ENCODE measurements at places on chromosomes 3 and 15. TPM values are rescaled to one million over a fixed set of nuclear protein-coding genes. Genes with fewer than 3 reads are reported as not detected.

Gene NMNAT3
- polyA plus RNA-seq = 13.8 TPM

Gene SCG5
- 1.6 TPM for polyA plus RNA-seq

Gene UROC1
- not detected for polyA plus RNA-seq

Gene PRRT3
- polyA plus RNA-seq = 3.6 TPM

Gene NAA80
- 8.7 TPM for polyA plus RNA-seq

Gene EHD4
- polyA plus RNA-seq = 15.7 TPM

GRCh38 chr3:46925585-46925934 lies 48.0 kb downstream of the PTH1R start:
- DNase-seq = no peak

DNA sequence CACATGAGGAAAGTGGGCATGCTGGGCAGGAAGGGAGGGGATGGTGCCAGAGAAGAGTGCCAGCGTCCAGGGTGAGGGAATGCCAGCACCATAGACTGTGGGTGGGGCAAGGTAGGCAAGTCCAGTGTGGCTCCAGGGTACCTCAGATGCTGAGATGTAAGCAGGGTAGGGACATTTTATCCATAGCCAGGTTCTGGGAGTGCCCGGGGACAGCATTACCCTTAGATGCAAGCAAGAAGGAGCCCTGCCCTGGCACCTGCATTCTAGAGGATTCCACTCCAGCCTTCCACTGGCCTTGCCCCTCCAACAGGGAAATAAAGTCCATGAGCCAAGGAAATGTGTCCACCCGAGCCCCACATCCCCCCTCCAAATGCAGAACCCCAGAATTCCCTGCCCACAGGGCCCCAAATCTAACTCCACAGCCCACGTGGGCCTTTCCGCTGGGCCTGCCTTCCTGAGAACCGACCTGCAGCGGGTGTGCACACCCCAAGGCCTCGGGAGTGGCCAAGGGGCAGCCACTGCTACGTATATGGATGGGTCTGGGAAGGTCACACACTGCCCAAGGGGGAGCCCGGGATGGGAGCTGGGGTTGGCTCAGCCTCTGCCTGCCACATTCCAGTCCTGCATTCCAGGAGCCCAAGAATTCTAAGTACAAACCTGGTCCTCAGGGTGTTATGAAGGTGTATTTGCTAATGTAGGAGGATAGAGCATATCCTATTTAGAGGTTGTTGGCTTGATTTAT lies 20.3 kb upstream of the CYP11A1 start:
- peak; percentile 50 for DNase-seq

- no peak for DNase-seq
These were observed 74.8 kb upstream of the RPL32 start for GRCh38 chr3:12916159-12916558.

GRCh38 chr15:29859973-29860715 lies 37.9 kb upstream of the TJP1 start:
- no peak for DNase-seq

DNA sequence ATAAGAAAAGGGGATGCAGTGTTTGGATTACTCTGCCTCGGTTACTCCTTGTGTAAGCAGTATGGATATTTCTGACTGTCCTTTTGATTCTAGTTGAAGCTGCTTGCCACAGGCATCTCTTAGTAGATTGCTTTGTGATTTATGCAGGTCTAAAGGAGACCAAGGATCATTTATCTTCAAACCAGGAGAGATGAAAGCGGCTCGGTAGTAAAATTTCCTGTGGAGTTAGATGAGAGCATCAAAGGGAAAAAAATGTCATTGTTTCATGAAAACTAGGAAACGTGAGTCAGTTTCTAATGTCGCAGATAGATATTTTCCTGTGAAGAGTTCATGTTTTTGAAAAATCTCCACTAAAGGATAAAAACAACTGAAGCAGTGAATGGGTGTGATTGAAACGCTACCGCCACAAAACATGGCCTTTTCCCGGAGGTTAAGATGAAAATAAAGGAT lies 254.0 kb upstream of the TBL1XR1 start:
- DNase-seq = no peak

- DNase-seq = no peak
These were observed 310.3 kb downstream of the OXSM start for GRCh38 chr3:26100176-26100575.

DNA sequence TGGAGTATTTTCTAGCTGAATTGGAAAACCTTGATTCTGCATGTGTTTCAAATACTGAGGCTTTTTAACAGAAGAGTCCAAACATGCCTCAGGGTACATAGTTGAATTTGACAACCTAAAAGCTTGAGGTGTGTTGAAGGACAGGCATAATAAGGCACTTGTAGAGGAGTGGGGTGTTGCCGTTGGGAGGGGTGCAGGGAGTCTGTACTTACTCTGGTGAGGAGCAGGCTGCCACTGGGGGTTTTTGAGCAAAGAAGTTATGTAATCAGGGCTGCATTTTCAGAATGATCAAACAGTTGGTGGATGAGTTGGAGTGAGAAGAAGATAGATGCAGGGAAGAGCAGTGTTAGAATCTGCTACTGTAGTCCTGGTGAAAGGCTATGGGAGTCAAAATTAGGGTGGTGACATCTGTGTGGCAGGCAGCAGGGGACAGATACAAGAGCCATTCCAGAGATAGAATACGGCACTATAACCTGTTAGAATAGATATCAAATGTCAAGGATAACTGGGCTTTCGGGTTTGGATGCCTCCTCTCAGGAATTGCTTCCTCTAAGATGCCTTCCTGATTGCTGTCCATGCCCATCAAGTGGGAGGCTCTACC lies 161.6 kb downstream of the GHSR start:
- no peak for DNase-seq

- no peak for DNase-seq
These were observed 262.0 kb downstream of the CGGBP1 start for GRCh38 chr3:87796843-87797185.

All from kidney (tissue), 22 donors.